Memory B cell (primary cell): ENCODE measurements at places on chromosomes 12 and 14.

GRCh38 chr12:128178966-128179365 lies 88.0 kb upstream of the TMEM132C start:
- DNase-seq: no peak

DNA sequence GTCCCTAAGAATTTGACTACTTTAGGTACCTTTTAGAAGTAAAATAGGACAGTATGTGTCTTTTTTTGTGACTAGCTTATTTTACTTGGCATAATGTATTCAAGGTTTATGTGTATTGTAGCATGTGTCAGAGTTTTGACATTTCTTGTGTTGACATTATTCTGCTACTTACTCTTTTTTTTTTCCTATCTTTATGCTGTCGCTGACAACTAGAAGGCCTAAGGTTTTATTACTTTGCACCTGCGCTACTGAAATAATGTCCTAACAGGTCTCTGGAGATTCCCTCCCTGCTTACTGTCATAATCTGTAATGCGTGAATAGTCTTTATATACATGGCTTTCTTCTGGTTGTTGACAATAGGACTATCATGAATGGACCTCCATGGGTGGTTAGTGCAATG lies 43.0 kb downstream of the PDE3A start:
- no peak for DNase-seq

- DNase-seq: no peak
Measured at GRCh38 chr12:95809000-95809680, 18.6 kb upstream of the NTN4 start.

DNA sequence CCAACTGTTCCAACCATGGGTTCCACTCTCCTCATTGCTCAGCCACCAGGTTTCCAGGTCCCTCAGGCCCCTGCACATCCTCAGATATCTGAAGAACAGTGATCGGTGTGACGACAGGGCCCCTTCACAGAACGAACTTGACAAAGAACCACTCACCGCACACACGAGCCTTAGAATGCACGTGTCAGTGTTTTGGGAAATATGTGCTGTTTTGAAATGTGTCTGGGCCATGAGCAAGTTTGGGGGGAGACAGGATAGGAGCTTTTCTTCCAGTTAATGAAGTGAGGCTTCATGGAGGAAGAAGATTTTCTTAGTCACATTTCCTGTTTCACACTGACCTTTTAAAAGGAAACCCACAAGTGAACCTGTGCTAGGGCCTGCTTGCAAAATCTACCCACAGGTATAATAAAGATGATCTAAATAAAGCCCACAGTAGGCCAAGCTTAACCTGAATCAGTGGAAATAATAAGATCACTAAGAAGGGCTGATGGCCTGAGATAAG lies 58.6 kb downstream of the ZFP36L1 start:
- no peak for DNase-seq

- DNase-seq: no peak
Measured at GRCh38 chr14:74364271-74364880, 16.1 kb downstream of the VRTN start.

- DNase-seq: no peak
Measured at GRCh38 chr12:50101663-50102062, 2.1 kb upstream of the GPD1 start.
